ENCODE measurements at places on chromosomes 2 and 18.

DNA sequence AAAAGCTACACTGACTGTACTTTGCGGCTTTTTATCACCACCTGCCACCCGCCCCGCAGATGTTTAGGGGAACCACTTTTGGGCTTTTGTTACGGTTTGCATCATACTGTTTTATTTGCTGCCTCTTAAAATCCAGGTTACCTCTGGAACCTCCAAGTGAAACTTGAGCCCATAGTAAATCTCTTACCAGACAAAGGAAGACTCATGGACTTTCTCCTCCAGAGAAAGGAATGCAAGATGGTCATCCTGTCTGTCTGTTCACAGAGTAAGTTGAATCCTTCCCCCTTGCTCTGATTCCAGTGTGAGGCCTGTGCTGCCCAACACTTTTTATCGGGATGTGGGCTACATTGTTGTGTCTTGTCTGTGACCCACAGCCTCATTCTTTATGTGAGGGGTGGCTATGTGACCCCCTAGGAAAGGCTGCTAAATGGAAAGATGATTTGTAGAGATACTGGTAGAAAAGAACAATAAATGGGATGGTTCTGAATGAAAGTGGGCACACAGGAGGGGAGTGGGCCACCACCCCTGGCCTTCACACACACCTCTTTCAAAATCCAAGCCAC is 23.3 kb downstream of the RMC1 start:
- no peak for DNase-seq

- no peak for DNase-seq
Observed at GRCh38 chr2:39855856-39856255, 76.8 kb upstream of the THUMPD2 start.

DNA sequence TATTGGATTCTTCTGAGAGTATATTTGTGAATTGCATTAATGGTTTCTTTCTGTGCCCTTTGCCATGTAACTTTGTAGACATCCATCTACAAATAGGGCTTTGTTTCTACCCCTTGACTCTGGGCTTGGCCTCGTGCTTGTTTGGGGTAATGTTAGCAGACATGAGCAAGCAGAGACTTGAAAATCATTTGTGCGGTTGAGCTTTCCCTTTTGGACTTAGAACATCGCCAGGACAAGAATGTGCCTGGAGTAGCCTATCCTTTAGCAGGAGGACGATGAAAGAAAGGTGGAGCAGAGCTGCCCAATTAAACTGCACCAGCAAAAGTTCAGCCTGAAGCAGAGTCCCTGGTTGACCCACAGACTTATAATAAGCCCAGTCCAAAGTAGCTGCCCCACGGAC is 785.9 kb downstream of the EPHA4 start:
- no peak for DNase-seq

DNA sequence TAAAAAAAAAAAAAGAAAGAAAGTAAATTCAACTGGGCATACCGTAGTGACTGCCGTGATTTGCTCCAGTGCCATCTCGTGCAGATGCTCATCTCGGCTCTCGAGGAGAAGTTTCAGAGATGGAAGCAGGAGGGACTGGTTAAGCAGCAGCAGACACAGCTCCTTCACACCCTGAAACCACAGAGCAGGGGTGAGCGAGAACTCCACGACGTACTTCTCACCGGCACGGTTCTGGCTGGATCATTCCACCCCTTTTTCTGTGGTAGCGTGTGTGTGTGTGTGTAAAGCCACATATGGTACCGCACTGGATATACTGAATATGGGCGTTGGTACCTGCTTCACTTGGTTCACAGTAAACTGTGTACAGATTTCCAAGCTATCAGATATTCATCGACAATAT is 382.2 kb downstream of the NBAS start:
- DNase-seq = no peak

DNA sequence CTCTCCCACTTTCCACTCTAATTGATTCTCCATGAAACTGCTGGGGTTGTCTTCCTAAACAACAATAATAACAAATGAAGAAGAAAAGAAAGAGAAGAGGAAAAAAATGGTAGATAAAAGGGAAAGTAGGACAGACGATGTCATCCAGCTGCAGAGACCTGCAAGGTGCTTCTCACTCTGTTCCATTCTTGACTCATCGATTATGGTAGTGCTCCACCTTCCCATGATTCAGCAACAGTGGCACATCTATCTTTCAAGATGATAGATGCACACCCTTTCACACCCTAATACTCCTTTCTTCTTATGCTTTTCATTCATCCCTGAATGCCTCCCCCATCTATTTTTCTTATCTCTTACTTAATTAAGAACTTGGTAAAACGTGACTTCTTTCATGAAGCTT is 610.2 kb downstream of the NR4A2 start:
- DNase-seq = no peak

GRCh38 chr2:231512222-231512621 is 18.0 kb downstream of the NMUR1 start:
- no peak for DNase-seq

DNA sequence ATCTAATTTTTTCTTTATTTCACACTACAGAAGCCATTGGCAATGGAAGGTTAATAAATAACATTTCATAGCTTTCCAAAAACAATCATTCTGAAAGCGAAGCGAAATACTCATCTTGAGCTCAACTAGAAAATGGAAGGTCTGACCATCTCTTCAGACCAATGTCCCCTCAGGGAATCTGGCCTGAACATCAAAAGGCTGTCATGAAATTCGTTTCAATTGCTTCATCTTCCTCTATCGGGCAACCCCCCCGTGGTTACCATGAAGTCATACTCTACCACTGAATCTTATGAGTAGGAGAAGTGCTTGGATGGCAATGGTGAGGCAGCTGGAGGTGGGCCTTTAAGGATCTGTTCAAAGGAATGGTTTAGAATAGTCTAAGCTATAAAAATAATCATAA is 22.9 kb upstream of the CYTIP start:
- DNase-seq = no peak

DNA sequence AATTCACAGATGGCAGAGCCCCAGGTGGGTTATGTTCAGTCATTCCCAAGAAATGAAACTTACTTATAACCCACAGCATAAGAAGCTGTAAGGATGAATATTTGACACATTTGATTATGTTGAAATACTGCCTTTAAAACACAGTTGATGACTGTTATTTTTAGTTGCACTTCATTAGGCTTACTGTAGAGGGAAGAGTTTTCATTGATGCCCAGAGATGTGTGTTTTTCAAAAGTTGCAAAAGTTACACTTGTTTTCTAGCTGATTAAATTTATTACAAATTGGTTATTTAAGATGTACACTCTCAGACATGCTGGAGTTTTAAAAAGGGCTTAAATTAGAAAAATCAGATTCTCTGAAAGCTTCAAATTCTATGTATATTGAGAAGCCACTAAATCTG is 506.1 kb downstream of the PARD3B start:
- DNase-seq = no peak

DNA sequence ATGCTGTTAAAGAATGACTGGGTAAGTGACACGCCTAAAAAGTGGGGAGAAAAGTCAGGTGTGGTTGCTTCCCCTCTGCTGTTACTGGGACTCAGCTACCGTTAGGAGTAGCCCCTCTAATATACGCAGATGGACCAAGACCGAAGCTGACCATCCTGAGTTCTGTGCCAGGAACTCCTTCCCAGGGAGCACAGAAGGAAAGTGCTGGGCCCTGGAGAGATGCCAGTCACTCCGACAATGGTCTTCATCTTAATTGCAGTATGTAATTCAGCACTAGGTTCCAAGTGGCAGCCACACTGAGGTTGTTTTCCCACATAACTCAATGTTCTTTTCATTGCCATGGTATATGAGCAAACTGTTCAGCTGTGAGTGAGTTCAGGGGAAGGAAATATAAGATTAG is 19.6 kb upstream of the TMEM200C start:
- DNase-seq = no peak

DNA sequence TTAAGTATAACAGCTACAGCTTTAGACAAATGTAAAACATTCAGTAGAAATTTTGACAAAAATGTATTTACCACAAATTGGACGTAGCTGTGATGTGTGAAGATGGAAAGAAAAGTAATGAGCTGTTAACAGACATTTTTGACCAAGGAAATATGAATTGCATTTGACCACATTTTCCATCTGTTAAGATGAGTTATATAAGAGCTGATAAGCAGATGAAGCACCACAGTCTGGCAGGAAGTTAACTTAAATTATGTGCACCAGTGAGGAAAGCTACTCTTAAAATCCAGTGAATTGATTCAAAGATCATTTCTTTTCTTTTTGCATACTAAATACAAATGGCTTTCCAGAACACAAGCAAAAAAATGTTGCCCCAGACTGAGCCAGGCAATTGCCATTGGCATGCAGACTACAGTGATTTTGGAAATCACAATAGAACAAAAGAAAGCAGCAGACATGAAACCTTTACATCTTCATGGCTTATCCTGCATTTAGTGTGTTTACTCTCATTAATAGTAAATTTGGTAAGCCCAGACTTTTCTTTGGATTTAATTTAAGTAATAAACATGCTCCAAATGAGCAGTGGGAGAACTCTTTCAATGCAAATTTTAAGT is 493.7 kb downstream of the TMX3 start:
- no peak for DNase-seq

DNA sequence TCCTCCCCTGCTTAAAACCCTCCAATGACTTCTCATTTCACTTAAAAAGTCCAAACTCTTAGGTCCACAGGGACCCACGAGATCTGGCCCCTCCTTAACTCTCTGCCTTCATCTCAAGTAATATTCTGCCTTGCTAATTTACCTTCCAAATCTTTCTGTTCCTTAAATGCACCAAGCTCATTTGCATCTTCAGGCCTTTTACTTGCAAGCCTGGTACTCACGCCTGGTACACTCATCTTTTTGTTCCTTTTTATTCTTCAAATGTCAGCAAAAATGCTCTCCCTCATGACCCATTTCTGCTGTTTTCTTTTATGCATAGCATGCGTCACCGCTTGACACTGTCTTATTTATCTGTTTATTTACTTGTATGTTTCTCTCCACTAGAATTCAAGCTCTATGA is 2.7 kb upstream of the WIPF1 start:
- DNase-seq = no peak

DNA sequence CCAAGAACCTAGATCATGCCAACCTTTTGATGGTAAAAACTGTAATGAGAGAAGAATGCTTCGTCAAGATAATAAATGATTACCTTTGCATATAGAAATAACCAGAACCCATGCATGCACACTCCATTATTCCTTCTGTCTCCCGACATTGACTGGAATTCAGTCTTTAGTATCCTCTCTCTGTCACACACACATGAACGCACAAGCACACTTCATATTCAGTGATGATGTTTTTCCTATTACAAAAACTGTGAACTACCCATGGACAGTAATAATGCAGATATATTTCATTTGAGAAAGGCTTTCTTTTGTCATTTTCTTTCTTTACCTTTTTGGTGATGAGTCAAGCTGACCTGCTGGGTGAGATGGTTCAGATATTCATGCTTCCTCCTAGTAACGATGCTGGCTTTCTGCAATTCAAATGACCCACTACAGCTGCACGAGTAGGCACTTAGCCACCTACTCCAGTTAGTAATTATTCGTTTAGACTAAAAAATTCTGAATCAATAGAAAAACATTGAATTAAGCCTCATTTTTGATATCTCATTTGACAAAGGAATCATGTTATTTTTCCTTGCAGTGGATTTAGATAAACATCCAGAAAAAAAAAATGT is 382.2 kb downstream of the TGIF1 start:
- DNase-seq = no peak

GRCh38 chr2:109637749-109638570 is 23.8 kb downstream of the SOWAHC start:
- no peak for DNase-seq

DNA sequence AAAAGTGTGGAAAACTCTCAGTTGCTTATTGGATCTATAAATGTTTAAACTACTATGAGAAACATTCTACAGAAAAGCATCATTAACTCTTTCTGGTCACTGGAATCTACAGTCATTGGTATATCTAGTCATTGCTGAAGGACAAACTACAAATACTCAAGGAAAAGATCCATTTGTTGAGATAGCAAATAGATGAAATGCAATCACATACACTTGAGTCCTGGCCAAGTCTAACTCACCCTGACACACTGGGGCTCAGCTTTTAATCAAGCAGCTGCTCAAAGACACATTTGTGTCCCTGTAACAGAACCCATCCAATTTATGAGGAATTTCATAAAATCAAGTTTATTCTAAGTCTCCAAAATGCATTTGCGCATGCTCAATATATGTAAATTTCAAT is 68.7 kb downstream of the CDH2 start:
- DNase-seq = no peak

- no peak for DNase-seq
Observed at GRCh38 chr2:181784556-181784955, 104.2 kb upstream of the NEUROD1 start.

DNA sequence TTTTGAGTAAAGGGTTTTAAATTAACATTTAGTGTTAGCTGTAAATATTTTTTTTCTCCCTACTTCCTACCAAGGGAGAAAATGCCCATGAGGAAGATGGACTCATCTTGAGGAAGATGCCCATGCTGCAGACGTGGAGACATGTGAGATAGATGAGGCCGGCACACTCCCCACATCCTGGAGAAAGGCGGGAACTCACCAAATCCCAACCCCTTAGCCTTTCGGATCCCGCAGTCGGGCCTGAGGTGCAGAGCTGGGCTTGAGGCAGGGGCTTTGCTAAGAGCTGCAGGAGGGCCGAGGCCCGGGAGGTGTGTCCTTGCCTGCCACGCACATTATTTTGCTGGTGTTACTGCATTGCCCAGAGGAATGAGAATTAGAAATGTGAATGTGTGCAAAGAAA is 137.9 kb downstream of the NAPG start:
- no peak for DNase-seq

GRCh38 chr2:62149708-62150107 is 46.2 kb upstream of the B3GNT2 start:
- no peak for DNase-seq

DNA sequence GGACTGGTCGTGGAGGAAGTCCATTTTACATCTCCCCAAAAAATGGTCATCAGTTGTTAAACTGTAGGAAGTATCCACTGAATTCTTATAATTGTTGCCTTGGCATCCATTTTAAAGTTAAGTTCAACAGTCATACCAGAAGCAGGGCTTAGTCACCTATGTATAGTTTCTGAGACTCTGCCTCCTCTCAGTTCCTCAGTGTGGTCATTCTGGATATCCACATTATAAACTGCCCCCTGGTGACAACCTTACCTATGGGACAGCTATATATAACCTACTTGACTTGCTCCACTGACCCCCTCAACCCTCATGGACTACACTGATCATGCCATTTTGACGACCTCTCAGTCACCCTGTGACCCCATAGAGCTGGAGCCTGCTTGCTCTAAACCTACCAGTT is 617.0 kb downstream of the LRP1B start:
- DNase-seq = no peak

DNA sequence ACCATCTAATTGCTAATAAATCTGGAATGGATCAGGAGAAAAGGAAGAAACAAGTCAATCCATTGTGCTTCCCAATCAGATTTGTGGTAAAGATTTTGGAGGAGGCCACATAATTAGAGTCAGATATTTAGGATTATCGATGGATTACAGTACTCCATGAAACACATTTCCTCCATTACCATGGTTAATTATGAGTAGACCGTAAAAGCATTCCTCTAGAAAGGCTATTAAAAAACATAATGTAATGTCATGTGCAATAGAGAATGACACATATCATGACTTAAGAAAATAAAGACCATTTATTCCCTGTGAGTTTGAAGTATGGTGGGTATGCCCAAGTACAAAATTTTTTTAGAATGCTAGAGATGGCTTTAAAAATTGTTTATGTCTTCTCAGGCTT is 96.1 kb downstream of the ITGA4 start:
- no peak for DNase-seq

GRCh38 chr2:181393472-181393871 is 63.7 kb upstream of the ITGA4 start:
- DNase-seq = no peak

GRCh38 chr2:114118088-114118487 is 228.2 kb downstream of the ACTR3 start:
- DNase-seq = no peak
